ENCODE measurements at places on chromosomes 2 and 18.
A peak's percentile ranks its signal among the peaks of the same experiment; 100 is the strongest.

DNA sequence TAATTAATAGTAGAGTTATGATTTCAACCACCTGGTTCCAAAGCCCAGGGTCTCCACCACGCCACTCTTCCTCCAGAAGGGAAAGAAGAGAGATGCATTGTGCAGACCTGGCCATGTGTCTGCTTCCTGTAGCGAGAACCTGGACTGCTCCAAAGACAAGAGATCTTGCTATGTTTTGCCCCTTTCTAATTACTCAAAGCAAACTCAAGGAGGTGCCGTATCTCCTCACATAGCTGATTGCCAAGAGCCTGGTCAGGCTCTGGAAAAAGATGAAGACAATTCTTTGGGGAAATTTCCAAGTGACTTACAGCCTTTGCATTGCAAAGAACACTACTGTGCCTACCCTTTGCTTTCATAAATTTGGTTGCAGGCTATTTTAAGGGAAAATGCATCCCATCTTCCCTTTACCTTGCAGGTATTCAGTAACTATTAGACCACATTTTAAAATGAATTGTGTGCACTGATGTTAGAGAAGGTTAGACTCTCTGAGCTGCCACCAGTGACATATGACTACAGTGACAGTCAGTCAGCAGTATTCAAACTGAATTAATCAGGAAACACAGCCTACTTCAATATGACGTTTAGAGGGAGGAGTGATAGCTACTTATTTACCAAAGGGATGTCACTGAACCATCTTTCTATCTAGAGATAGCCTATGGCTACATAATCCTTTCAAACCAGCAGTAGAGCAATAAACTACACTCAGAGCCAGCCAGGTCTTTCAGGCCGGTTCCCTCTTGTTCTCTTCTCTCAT, 842.1 kb upstream of the FANCL start:
- no peak for DNase-seq

- no peak for DNase-seq
Observed at GRCh38 chr18:66150650-66151049, 399.8 kb downstream of the CDH7 start.

DNA sequence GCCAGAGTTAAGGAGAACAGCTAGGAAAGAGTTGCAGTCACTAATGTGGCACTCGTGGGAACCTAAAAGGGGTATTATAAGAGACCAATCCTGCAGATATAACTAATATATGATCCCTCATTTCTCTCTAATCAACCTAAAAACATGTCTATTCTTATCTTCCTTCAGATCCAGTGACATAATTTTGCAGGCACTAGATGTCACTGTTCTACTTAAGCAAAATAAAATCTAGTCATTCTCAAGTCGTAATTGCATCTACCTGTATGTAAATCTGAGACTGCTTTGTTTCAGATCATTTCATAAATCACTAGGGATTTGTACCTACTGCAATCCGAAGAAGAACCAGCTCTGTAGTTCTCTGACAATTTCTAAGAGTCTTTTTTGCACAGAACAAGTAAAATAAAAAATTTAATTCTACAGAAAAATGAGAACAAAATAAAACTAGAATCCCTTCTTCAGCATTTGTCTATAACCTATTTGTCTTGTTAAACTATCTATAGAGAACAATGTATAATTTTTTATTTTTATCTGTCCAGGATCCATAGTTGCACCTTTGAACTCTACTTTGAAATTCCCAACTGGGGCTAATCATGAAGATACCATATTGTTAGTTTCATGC, 56.5 kb upstream of the ERBB4 start:
- DNase-seq, result no peak

DNA sequence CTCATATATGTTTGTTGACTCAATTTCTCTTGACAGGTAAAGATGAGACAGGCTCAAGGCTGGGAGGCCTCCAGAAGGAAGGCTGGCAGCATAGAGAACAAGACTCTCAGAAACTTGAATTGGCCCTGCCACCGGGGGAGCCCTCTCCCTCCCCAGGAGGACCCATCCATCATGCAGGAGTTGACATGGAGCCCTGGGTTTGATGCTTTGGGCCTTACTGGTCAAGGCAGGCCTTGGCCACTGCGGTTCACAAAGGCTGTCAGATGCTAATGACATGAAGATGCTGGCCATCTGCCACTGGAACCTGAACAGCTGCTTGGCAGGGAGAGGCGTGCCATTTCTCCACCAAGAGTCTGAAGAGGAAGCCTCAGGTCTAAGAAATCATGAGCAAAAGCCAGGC, 193.6 kb downstream of the MTCL1 start:
- DNase-seq, result no peak

GRCh38 chr2:237235383-237236095, 149.8 kb downstream of the COPS8 start:
- no peak for DNase-seq

GRCh38 chr2:178208817-178209216, 14.5 kb downstream of the OSBPL6 start:
- DNase-seq, result no peak

DNA sequence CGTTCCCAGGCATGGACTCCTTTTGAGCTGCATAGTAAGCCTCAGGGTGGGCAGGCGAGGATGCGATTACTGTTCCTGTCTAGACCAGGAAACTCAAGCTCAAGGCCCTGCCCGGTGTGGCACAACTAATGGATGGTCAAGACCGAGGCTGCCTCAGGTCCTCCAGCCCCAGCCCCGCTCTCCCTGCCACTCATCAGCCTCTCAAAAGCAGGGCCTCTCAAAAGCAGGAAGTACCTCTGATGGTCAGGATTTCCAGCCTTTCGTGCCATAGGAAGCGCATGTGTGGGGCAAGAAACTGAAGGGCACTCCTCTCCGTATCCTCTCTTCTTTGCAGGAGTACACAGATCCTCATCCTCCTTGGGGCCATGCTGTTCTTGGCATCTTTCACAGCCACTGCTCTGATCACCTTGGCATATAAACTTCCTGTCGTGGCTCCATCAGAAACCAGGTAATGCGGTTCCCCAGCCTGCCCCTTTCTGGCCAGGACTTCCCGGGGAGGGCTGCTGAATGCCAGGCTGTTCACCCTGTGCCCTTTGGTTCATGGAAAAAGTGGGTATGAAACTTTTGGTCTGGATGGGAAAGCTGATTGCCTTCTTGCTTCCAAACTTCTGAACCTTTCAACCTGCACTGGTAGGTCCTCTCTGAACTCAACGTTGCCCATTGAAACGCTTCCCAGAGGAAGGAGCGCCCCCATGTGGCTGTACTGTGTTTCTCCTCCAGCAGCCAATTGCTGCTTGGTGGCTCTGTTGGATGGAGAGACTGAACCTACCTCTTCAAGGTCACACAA, 82.8 kb upstream of the SEC11C start:
- peak; percentile 73 for DNase-seq

DNA sequence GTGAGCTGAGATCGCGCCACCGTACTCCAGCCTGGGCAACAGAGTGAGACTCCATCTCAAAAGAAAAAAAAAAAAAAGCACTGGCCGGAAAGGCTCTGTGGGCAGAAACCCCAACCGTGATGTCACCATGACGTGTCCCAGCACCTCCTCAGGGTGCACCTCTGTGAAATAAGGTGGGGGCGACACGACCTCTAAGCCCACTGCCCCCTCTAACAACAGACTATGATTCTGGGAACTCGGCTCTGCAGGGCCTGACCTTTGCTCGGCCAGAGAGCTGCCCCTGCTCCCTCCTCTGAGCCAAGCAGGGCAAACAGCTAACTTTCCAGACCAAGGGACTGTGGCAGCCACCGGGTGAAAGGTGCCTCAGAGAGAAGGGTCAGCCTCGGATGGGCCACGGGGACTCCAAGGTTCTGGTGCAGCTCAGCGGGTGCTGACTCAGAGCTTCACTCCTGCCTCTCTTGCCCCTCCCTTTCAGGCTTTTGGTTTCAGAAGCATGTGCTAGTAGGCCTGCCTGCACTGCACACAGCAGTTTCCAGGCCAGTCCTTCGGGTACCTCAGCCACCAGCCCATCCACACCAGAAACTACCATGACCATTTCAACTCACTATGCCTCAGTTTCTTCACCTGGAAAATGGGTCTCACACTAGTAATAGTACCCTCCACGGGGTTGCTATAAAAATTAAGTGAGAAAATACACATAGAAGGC, 8.0 kb downstream of the TMBIM1 start:
- DNase-seq, result peak; percentile 84

- DNase-seq, result no peak
Observed at GRCh38 chr2:194105358-194105757, 1551.7 kb upstream of the SLC39A10 start.

- no peak for DNase-seq
Observed at GRCh38 chr2:143514413-143514812, 385.2 kb downstream of the ARHGAP15 start.

- peak; percentile 78 for DNase-seq
Observed at GRCh38 chr2:17646081-17646554, 105.6 kb downstream of the VSNL1 start.

All from activated CD4-positive, alpha-beta T cell treated with anti-CD3 and anti-CD28 coated beads, Interleukin-2, Interleukin-4, amounts not matched to agents 100 ng/mL and 50 ng/mL, durations not matched to agents 16 hours and 8 hours (primary cell).